ENCODE measurements at places on chromosomes 7 and 10.
A peak's percentile ranks its signal among the peaks of the same experiment; 100 is the strongest.

DNA sequence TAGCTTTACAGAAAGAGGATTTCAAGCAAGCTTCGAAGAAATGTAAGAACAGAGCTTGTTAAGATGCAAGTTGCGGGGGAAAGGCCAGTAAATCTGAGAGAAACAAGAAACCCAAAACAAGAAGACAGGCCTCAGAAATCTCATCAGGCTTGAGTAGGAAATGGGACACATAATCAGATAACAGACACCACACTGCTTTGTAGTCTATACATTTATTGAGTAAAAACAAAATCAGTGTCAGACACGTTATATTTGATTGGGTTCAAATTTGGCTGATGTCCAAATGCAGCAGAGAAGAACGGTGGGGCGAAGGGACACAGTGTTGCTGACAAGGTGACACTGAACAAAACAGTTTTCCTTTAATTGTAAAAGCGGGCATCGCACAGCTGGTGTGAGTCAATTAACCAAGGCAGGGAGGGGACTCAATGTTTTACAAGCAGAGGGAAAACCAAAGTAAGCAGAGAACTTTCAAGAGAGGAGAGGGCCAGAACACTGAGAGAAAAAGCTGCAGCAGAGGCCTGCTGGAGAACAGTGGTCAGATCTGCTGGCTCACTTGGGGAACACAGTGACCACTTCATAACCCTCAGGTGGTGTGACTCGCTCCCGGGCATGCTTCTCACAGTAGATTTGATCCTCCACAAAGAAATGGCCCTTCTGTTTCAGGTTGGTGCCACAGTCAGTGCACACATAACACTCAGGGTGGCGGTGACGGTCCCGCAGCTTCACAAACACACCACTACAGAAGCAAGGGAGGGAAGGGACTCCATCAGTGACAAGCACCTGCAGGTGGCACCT lies 43.5 kb downstream of the ACSM6 start:
- peak; percentile 44 for DNase-seq

DNA sequence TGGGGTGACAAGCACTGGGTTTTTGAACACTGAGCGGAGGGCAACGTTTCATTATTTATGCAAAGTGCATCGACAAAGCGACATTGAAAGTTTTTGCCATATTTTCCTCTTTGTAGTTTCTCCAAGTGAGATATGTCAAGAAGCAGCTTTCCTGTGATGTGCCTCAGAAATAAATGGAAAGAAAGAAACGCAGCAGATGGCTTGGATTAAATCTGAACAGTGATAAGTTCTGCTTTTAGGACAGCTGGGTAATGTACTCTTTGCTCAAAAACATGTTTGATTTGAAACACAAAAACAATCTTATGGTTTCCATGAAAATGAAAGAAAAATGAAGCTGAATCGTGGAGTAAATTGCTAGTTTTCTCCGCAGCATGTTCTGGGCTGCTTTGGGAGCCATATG lies 166.3 kb downstream of the PTPRN2 start:
- DNase-seq = no peak

DNA sequence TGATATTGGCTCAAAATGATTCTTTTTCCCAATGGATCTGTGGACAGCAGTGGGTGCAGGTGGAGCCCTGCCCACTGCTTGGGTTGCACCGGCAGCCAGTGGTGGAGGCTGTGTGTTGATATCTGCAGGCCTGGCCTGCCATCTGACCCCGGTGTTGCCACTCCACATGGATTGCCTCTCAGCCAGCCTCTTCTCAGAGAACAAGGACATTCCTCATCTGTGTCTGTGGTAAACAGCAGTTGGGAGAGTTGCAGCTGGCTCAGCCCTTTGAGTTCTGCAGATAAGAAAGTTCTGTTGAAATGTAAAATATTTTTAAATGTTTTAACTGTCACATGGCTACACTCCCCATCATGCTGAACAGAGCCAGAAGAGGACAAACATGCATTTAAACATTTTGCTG lies 374.9 kb upstream of the CELF2 start:
- DNase-seq = peak; percentile 29

GRCh38 chr10:50275650-50276235 lies 24.4 kb upstream of the ASAH2 start:
- DNase-seq = peak; percentile 18

DNA sequence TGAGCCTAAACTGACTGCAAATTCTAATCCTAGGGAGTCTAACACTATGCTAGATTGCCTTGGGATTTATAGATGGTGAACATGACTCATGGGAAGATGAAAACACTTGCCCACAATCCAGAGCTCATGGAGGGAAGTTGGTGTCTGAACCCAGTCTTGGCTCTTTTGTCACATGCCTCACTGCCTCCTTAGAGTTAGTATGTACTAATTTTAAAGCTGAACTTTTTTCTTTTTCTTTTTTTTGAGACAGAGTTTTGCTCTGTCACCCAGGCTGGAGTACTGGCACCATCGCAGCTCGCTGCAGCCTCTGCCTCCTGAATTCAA lies 14.4 kb downstream of the MRPL32 start:
- no peak for DNase-seq

GRCh38 chr10:132094581-132095234 lies 29.0 kb downstream of the JAKMIP3 start:
- no peak for DNase-seq

DNA sequence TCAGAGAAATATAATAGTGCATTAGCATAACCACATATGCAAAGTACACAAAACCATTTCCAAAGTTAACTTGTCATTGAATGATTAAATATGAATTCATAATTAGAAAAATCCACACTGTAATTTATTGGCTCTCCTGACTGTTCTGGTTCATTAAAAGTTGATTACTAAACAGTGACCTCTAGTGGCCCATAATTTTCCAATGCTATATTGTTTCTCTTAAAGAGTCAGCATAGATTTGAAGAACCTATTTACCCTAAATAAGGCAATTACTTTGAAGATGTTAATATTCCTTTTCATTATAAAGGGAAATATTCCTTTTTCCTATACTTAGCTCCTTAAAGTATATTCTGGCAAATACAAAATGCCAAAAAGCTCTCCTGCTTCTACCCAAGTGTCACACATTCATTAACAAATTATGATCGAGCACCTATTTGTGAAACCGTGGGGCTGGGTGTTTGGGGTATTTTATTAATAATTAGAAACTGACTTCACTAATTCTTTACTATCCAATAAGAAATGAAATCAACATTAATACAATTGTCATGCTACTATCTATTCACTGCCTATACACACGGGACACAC lies 86.2 kb downstream of the HIBADH start:
- peak; percentile 39 for DNase-seq

DNA sequence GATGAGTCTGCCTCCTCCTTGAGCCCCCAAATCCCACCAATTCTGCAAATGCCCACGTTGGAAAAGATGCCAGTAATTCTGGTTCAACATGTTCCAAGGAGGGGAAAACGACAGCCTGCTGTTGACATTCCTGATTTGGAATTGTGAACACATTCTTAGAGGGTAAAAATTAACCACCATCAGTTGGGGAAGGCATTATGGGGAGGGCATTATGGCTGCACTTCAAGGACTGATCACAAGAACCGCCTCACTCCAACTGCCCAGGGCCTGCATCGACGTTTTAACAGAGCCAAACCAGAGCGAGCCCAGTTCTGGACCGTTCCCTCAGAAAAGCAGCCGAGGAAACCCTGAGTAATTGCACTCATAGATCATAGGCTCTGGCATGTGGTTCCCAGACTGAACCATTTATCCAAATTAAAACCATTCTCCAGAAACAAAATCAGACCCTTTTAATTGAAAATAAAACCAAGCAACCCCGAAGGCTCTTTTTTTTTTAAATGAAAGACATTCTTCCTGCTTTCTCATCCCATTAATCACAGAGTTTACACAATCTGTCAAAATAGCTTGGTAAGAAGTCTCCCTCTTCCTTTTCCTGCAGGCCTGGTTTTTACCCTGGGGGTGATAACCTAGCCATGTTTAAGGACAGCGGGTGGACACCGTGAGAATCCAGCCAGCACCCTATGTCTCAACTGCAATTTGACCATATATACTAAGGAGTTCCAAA lies 8.0 kb downstream of the TNS3 start:
- peak; percentile 85 for DNase-seq

- no peak for DNase-seq
These were observed 2.6 kb downstream of the MUC12 start for GRCh38 chr7:100972002-100972347.

DNA sequence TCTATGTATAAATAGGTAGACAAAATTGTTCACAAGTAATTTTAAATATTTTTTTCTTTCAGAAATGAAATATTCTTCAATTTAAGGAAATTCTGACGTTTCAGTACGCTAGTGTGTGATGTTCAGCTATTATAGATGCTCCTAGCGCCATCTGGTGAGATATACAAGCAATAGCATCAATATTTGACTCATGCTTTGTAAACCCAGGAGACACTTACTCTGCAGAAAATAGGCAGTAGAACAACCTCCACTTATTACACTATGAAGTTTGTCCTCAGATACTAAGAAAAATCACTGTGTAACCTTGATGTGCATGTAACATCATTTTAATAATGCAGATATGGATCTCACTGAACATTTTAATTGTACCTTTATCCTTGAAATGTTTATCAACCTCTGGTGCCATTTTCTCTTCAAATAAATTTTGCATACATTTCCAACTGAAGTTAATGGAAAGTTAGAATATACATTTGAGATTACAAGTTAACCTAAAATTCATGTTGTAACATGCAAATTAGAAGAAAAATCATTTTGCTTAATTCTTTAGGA lies 151.5 kb upstream of the FAM3C start:
- peak; percentile 77 for DNase-seq

GRCh38 chr7:48671656-48672055 lies 252.7 kb upstream of the CDC14C start:
- no peak for DNase-seq

DNA sequence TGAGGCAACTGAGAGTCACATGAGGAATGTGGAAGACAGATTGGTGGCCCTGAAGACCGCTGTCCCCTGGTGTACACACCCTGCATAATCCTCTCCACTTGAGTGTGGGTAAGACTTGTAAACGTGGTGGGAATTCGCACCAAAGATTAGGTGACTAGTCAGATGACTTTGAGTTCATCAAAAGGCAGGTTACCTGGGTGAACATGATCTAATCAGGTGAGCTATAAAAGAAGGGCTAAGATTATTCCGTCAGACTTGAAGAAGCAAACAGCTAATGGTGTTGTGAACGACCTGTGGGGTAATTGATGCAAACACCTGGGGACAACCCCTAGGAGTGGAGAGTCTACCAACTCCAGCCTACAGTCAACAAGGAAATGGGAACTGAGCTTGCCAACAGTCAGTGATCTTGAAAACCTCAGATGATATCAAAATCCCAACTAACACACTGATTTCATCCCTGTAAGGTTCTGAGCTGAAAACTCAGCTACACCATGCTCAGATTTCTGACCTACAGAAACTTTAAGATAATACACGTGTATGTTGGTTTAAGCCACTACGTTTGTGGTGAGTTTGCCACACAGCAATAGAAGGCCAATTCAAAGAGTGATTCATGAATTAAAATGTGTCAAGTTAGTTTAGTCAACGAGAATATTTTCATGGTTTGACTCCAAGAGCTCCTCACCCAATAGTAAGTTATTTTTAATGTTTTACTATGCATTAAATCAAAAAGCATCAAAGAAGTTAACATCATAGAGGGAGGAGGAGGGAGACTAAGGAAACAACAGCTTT lies 16.7 kb downstream of the PRTFDC1 start:
- DNase-seq = no peak

DNA sequence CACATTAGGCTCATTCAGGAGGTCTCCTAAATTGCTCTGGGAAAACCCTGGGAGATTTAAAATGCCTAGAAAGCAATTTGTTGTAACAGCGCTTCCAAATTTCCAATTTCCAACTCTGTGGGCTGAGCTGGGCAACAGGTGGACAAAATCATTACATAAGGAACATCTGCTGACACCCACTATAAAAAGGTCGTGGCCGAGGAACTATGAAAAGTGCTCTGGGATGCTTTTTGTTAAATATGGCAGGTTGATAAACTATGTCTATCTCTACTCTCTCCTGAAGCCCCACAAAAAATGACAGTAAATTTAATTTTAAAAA lies 45.1 kb downstream of the ATXN7L1 start:
- no peak for DNase-seq

- DNase-seq = no peak
These were observed 11.1 kb upstream of the EMX2 start for GRCh38 chr10:117531371-117532002.

DNA sequence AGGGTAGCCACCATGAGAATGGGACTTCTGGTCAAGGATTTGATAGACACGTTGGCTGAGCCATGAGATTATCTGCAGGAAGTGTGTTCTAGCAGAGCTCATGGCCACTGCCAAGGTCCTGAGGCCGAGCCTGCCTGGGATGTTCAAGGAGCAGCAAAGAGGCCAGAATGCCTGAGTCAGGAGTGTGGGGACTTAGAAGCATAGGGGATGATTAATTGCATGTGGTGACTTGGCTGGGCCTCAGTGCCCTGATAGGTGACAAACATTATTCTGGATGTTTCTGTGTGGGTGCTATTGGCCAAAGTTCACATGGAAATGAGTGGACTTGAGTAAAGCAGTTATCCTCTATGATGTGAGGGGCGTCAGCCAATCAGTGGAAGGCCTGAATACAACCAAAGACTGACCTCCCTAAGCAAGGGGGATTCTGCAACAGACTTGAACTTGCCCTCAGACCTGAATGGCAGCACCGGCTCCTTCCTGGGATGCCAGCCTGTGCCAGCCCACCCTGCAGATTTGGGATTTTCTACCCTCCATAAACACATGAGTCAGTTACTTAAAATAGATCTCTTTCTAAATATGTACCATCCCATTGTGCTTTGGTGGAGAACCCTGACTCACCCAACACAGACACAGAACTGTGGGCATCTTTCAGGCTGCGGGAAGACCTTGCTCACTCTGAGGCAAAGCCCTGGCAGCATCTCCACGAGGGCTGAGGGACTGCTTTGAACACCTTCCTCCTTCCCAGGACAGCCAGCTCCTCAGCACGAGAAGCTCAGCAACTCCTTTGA lies 363.9 kb upstream of the MGMT start:
- DNase-seq = no peak

DNA sequence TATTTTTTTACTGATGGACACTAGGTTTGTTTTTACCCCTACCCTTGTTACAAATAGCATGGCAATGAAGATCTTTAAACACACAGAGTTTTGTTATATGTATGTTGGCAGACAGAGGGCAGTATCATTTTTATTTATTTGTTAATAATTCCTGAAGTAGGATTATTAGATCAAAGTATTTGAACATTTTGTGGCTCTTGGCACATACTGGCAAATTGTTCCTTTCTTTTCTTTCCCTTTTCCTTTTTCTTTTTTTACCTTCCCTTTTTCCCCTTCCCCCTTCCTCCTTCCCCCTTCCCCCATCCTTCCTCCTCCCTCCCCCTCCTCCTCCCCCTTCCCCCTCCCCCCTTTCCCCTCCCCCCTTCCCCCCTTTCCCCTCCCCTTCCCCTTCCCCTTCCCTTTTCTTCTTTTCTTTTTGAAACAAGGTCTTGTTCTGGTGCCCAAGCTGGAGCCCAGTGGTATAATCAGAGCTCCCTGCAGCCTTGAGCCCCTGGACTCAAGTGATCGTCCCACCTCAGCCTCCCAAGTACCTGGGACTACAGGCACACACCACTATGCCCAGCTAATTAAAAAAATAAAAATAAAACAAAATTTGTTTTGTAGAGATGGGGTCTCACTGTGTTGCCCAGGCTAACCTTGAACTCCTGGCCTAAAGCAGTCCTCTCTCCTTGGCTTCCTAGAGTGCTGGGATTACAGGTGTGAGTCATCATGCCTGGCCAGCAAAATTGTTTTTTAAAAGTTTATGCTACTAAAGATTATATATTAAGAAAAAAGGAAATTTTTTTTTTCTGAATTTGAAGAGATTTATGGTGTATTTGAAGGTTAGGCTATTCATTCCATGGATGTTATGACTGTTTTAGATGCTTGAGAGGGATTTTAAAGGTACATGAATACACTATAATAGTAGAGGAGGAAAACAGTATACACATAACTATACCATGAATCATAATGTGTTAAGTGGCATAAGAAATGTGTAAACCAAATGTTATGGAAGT lies 39.3 kb downstream of the SEPTIN7 start:
- peak; percentile 70 for DNase-seq
